HepG2 (cell line): ENCODE measurements at places on chromosomes 16 and 17. TPM values are rescaled to one million over a fixed set of nuclear protein-coding genes. Genes with fewer than 3 reads are reported as not detected.

GRCh38 chr16:54402270-54402669 lies 115.7 kb upstream of the IRX3 start:
- H3K27me3 ChIP-seq: peaks cover 26% of the 10 kb centered on the region; the same call in 2 of the 3 replicates
- no peak for DNase-seq
- H3K36me3 ChIP-seq: no peaks in the 10 kb centered on the region
- H3K27ac ChIP-seq: no peak overlapping the region
- no peak overlapping the region for H3K4me3 ChIP-seq
- H3K4me1 ChIP-seq: no peaks in the 10 kb centered on the region

GRCh38 chr17:79779661-79780365 lies 1.9 kb downstream of the CBX2 start:
- H3K4me1 ChIP-seq: peaks cover 61% of the 10 kb centered on the region
- no peak overlapping the region for H3K27ac ChIP-seq
- no peak for DNase-seq
- no peak overlapping the region for H3K4me3 ChIP-seq

DNA sequence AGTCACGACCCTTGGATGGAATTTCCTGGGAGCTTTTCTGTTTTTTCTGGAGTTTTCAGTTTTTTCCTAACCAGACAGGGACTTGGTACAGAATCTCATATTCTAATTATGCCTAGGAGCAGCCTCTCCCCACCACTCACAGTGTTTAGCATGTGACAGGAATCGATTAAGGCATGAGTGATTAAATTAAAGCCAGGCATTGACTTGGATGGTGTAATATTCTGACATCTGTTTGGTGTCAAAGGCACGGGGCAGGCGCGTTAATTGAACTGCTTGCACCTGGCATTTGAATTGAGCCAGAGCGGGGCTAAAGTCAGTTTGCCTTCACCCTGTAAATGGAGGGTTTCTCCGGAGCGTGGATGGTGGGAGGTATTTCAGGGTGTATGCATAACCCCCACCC lies 11.9 kb downstream of the MAPT start:
- H3K36me3 ChIP-seq: no peaks in the 10 kb centered on the region
- no peak for DNase-seq
- no peaks in the 10 kb centered on the region for H3K27me3 ChIP-seq
- no peak overlapping the region for H3K4me3 ChIP-seq
- peaks cover 12% of the 10 kb centered on the region for H3K4me1 ChIP-seq

DNA sequence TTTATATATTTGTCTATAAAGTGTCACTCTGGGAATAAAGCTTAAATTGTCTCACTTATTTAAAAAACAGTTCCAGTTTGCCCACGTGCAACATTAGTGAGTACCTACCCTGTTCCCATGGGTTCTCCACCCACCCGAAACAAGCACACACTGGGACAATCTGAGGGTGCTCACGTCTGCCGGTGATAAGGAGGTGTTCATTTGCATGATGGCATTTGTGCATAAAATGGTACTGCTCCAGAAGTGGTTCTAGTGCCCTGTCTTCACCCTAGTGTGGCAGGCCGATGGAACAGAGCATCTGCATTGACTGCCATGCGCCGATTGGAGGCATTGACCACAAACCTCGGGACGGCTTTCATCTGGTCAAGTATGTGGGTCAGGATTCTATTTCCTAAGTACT lies 35.6 kb upstream of the ENDOV start:
- no peak overlapping the region for H3K4me3 ChIP-seq
- no peak overlapping the region for H3K27ac ChIP-seq
- H3K4me1 ChIP-seq: no peaks in the 10 kb centered on the region
- H3K27me3 ChIP-seq: no peaks in the 10 kb centered on the region

DNA sequence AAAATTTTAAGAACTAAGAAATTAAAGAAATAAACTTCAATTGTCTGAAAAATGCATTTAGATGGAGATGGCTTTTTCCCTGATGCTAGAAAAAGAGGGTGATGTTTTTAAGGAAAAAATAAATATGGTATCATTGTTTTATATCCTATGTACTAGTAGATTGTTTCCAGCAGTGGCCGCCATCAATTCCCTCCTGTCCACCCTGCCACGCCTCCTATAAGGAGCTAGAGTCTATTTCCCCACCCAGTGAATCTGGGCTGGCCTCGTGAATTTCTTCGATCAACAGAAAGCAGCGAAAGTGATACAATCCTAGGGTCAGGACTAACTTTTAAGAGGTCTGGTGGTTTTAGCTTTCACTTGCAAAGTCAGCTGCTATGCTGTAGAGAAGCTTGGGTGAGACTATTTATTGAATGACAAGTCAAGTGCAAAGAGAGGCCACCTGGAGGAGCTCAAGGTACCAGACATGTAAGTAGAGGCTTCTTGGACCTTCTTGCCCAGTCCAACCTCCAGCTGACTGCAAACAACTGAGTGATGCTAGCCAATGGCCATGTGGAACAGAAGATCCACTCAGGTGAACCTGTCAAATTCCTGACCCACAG lies 80.9 kb upstream of the MTMR4 start:
- H3K27ac ChIP-seq: no peak overlapping the region
- no peaks in the 10 kb centered on the region for H3K36me3 ChIP-seq
- no peak for DNase-seq
- H3K4me3 ChIP-seq: no peak overlapping the region

DNA sequence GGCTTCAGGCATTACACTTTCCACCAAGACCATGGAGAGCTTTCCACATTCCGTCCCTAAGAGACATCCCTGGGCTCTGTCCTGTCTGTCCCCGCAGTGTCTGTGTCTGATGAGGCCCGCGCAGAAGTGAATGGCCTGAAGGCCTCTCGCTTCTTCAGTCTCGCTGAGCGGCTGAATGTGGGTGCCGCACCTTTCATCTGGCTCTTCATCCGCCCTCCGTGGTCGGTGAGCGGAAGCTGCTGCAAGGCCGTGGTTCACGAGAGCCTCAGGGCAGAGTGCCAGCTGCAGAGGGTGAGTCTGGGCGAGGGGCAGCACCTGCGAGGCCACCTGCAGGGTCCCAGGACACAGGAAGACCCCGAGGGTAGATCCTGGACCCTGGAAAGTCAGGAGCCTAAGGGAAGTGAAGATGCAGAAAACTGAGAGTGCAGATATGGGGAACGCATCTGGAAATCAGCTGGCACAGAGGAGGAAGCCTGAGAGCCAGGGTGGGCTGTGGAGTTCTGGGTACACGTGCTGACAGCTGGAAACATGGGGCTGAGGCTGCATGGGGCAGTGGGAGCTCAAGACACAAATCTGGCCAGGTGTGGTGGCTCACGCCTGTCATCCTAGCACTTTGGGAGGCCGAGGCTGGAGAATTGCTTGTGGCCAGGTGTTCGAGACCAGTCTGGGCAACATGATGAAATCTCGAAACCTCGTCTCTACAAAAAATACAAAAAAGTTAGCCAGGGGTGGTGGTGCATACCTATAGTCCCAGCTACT lies 8.0 kb downstream of the CCNF start:
- no peaks in the 10 kb centered on the region for H3K4me1 ChIP-seq
- DNase-seq: no peak
- H3K36me3 ChIP-seq: peaks cover 37% of the 10 kb centered on the region
- H3K27me3 ChIP-seq: no peaks in the 10 kb centered on the region

GRCh38 chr16:80356365-80356764 lies 184.4 kb upstream of the DYNLRB2 start:
- H3K36me3 ChIP-seq: no peaks in the 10 kb centered on the region
- no peaks in the 10 kb centered on the region for H3K4me1 ChIP-seq
- no peak overlapping the region for H3K4me3 ChIP-seq
- no peak for DNase-seq
- no peaks in the 10 kb centered on the region; the same call in 2 of the 3 replicates for H3K27me3 ChIP-seq
- H3K27ac ChIP-seq: no peak overlapping the region

GRCh38 chr17:16989953-16990860 lies 18.3 kb upstream of the TNFRSF13B start:
- H3K27me3 ChIP-seq: no peaks in the 10 kb centered on the region; the same call in 1 of the 2 replicates
- H3K27ac ChIP-seq: no peak overlapping the region
- H3K4me3 ChIP-seq: no peak overlapping the region
- H3K4me1 ChIP-seq: no peaks in the 10 kb centered on the region
- H3K36me3 ChIP-seq: no peaks in the 10 kb centered on the region
- DNase-seq: no peak

SDR42E1 gene
- 0.01 TPM in 1 of 2 replicates, not detected in the other for polyA plus RNA-seq

INCA1 gene
- polyA plus RNA-seq: 2.6 and 3.3 TPM in 2 replicates
